ENCODE measurements at places on chromosomes 2 and 18. TPM values are rescaled to one million over a fixed set of nuclear protein-coding genes. Genes with fewer than 3 reads are reported as not detected.

PLCD4 gene
- polyA plus RNA-seq = not detected

IL36A gene
- polyA plus RNA-seq = 0.42 TPM

ARHGAP28 gene
- not detected for polyA plus RNA-seq

UCN gene
- polyA plus RNA-seq = 0.32 TPM

MAPK4 gene
- not detected for polyA plus RNA-seq

ANKRD29 gene
- polyA plus RNA-seq = not detected

GRCh38 chr2:2846332-2847208 lies 515.5 kb upstream of the MYT1L start:
- DNase-seq = no peak

- no peak for DNase-seq
Observed at GRCh38 chr18:48899558-48900174, 51.1 kb downstream of the SMAD7 start.

DNA sequence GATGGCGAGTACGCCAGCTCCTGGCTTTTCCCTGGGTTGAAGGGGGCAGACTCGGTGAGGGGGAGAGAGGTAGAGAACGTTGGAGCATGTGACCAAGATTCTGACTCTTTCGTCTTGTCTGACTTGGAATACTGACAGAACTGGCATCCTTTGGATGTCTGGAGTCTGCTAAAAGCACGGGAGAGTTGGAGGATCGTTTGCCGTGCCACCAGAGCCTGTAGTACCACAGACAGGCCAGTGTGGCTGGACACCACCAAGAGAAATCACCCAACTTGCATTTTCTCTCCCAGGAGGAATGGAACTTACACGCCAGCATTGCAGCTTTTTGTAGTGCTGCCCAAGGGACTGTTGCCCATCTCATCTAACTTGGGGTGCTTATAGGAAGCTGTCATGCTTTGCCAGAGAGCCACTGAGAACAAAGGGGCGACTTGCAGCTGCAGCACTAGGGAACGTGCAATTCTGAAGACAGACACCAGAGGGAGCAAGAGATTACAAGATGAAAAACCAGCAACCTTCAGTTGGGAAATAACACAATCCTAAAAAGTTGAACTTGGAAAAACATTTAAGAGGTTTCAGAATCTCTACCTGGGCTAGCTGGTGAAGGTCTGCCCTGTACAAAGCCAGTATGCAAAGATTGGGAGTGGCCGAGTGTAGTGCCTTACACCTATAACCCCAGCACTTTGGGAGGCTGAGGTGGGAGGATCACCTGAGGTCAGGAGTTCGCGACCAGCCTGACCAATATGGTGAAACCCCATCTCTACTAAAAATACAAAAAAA lies 24.1 kb downstream of the PSMG2 start:
- peak; percentile 67 for DNase-seq

DNA sequence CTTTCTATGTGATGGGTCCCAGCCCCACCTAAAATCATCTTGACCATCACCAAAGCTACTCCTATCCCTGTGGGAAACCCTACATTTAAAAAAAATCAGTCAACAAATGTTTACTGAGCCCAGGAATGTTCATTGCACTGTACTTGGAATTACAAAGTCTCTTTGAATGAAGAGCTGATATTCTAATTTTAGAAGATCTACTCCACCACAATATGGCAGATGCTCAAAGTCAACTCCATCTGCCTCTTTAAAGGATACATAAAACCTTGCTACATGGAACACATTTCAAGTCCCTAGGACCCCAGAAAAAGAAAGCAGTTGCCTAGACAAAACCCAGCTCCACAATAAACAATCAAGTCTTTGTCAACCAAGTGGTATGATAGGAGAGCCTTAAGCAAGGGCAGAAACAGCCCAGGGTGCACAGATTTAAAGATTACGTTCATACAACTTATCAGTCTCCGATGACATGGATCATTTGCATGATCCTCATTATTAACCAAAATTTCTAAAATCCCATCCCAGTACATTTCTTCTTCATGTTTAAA lies 234.3 kb upstream of the ACVR2A start:
- DNase-seq = no peak

DNA sequence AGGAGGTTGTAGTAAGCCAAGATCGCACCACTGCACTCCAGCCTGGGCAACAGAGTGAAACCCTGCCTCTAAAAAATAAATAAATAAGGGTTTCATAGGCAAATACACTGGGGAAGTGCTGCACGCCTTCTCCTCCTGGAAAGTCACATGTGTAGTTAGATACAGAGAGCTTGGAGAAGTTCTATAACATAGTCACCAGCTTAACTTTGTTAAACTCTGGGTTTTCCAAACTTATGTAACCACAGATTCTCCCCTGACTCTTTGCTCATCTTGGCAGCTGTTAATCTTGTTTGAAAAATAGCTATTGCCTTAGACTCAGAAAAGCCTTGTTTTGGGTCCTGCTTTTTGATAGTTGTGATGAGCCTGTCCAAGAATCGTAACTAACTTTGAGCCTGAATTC lies 25.2 kb downstream of the KIAA2012 start:
- DNase-seq = no peak

DNA sequence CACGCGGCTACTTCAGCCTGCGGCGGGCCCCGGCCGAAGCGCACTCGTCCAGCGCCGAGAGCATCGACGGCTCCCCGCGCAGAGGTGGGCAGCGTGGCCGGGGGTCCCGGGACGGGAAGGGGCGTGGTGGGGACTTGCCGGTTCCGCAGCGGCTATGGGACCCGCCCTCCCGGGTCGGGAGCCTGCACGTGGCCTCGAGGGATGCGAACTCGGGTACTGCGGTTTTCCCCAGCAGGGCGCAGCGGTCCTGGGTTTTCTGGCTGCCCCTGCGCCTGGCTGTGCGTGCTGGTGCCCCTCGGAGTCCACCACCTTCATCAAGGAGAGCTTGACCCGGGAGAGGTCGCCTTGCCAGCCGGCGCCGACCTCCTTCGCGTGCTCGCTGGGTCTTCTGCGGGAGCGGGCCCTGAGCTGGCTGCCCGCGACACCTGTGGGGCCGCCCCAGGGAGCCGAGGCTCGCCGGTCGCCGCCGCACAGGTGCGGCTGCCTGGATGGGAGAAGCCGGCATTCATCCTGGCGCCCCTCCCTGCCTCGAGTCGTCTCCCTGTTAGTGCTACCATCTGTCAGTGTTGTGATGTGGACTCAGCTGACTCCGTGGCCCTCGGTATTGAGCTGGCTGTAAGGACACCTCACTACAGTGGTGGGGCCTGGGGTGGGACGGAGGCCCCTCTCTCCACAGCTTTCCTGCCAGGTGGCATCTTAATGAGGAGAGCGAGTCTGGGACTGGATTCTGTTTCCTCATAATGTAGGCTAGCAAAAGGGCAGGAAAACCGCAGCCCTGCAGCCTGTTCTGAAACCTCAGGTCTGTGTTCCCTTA lies 177.3 kb downstream of the AGAP1 start:
- no peak for DNase-seq

DNA sequence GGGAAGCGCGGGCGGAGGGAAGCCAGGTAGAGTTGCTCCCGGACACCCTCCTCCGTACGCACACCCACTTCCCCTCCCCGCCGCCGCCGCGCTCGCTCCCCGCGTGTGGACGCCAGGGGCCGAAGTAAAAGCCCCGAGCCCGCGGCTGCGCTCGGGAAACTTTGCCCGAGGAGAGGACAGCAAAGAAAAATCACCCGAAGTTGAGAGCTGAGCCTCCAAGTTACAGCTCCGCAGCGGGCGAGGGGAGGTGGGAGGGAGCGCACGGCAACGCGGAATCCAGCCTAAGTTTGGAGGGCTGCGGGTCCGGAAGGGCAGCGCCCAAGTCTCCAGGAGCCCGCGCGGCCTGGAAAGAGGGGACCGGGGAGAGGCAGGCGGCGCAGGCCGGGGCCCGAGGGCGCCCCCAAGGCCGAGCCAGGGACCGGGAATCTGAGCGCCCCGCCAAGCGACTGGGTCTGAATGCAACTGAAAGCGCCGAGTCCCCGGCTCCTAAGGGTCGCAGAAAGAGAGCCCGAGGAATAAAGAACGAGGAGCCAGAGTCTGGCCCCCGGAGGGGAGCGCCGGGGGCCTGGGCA lies 706 bp upstream of the BCL11A start:
- no peak for DNase-seq

- peak; percentile 66 for DNase-seq
Observed at GRCh38 chr2:43542285-43542933, 53.4 kb downstream of the THADA start.

DNA sequence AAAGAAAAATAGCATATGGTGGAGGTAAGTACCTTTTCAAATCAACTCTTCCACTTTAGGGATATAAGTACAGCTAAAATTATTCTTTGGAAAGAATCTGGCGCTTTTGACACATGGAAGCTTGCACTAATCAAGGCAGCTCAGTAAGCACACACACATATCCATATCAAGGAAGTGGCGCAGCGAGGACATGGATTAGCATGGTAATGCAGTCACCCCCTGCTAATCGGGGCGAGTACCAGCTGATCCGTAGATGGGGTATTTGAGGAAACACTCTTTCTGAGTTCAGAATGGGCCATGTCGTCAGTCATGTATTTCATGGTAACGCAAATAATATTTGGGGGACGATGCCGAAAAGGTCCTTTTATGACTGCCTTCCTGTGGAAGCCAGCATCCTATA lies 245.3 kb downstream of the GBX2 start:
- no peak for DNase-seq

- no peak for DNase-seq
Observed at GRCh38 chr18:74806700-74807416, 209.2 kb downstream of the ZNF407 start.

GRCh38 chr2:39558906-39559305 lies 106.8 kb upstream of the TMEM178A start:
- DNase-seq = no peak

DNA sequence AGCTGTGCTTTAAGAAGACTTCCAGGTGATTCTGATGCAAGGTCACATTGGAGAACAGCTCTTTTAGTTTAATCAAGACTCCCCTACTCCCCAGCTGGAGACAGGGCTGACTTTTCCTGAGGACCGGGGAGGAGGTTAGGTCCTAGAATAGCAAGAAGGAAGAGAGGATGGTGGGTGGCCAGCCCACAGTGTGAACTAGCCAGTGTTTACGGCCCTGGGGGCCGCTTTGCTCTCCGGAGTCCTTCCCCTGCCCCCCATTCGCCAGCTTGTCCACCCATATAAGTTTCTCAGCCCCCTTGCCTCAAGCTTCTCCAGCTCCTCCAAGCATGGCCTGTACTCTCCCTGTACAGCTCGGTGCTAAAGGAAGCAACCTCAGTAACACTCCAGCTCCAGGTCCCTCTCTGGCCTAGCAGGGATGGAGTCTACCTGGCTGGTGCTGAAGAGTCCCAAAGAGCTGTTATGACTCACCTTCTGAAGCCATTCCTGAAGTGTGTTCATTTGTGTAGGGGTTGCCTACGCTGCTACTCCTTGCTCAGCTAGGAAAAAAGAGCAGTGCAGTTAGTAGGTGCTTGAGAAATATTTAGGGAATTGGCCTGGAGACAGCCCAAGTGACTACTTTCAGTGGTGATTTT lies 7.9 kb downstream of the INPP4A start:
- DNase-seq = no peak

- DNase-seq = no peak
Observed at GRCh38 chr2:129849559-129850160, 129.8 kb upstream of the RAB6C start.
